ENCODE measurements at places on chromosomes 6 and 20.

- no peak for DNase-seq
Observed at GRCh38 chr6:166050559-166050958, 117.1 kb downstream of the TBXT start.

DNA sequence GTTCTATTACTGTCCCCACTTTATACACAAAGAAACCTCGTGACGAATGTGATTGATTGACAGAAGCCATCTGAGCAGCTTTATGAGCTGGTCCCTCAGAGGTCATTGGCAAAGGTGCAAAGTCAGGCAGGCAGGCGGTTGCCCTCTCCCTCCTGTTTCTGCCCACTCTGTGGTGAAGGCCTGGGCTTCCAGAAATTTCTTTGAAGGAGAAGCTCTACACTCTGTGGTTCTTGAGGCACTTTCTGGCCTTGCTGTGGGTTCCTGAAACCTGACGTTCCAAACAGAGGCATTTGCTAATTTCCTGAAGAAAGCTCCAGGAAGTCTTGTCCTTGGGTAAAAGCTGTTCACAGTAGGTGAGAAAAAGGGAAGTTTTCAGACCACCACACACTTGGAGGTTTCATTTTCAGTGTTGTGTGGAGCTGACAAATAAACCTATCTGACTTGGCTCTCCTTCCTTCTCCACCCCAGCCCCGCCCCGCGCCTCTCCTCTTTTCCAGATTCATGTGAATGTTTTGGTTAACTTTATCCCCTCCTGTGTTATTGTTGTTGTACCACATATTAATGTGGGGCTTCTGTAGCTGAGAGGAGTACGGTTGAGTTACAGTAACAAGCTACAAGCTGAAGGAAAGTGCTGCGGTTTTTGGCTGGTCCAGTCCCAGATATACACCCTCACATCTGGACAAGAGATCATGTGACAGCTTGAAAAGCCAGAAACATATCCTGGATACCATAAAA lies 274.1 kb downstream of the CLIC5 start:
- no peak for DNase-seq

GRCh38 chr6:111745186-111745585 lies 128.1 kb downstream of the FYN start:
- no peak for DNase-seq

DNA sequence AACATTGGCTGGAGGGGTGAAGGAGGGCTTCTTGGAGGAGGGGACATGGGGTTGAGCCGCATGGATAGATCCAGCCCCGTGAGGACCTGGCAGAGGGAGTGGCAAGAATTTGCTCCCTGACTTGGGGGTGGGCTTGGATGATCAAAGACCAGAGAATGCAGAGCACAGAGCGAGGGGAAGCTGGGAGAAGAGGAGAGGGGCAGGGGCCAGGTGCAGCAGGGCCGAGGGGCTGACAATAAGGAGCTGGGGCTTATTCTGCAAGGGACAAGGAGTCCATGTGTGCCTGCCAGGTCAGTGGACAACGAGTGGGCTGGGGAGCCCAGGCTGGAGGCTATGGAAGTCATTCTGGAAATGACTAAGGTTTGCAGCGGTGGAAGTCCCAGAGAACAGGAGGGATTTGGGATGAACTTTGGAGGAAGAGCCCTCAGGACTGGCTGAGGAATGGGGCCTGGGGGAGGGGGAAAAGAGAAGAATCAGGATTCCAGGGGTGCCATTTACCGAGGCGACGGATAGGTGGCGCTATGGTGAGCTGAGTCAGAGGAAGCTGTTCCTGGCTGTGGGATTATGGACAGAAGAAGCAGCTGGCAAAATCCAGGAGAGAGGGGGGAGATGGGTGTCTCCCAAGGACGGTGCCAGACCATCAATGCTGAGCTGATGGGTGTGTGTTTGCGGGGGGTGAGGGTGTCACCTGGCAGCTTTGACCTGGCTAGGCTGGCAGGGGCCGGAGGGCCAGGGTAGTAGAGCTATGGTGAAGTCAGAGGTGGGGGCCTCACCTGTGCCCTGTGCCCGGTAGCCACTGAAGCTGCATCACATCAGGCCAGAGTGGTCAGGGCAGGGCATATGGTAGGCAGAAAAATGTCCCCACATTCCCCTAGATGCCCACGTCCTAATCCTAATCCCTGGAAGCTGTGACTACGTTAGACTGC lies 7.8 kb downstream of the KCNG1 start:
- DNase-seq: no peak

DNA sequence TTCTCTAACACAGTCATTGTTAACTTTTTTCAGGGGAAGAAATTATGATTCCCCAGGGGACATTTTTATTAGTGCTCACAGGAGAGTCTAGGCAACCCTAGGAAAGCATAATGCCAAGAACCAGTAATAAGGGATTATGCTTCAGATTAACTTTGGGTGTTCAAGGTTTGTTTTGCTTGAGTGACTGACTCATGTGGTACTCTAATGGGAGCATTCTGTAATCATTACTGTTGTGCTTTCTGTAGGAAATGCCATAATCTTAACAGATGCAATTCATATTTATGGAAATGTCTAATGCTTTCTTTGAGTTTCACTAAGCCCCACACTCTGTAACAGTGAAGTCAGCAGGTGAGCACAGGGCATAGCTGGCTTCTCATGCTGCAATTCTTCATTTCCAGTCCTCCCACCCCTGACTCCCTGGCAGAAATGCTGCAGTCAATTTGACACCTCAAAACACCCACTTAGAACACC lies 263.4 kb upstream of the MAN1A1 start:
- DNase-seq: no peak

GRCh38 chr20:22403022-22403631 lies 181.2 kb downstream of the FOXA2 start:
- no peak for DNase-seq

DNA sequence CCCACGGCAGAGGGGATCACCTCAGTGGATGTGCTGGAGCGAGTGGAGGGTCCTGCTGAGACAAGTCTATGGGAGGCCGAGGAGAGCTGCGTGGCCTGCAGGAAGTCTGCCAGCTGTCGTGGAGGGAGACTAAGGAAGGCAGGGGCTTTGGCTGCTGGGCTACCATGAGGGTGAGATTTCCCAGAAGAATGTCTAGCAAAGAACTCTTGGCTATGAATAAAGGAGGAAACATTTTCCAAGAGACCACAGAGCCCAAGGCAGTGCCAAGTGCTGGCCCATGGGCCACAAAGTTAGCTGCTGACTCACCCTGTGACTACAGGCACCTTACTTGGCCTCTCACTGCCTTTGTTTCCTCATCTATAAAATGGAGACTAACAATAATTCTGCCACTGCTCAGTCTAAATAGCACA lies 73.4 kb downstream of the PRDM1 start:
- no peak for DNase-seq

GRCh38 chr20:44963325-44964215 lies 2.7 kb upstream of the STK4 start:
- no peak for DNase-seq

GRCh38 chr6:136551103-136551502 lies 881 bp upstream of the MAP7 start:
- DNase-seq: no peak

GRCh38 chr6:127956260-127956888 lies 55.5 kb upstream of the THEMIS start:
- DNase-seq: no peak

GRCh38 chr6:5278565-5279120 lies 17.3 kb downstream of the FARS2 start:
- DNase-seq: no peak

DNA sequence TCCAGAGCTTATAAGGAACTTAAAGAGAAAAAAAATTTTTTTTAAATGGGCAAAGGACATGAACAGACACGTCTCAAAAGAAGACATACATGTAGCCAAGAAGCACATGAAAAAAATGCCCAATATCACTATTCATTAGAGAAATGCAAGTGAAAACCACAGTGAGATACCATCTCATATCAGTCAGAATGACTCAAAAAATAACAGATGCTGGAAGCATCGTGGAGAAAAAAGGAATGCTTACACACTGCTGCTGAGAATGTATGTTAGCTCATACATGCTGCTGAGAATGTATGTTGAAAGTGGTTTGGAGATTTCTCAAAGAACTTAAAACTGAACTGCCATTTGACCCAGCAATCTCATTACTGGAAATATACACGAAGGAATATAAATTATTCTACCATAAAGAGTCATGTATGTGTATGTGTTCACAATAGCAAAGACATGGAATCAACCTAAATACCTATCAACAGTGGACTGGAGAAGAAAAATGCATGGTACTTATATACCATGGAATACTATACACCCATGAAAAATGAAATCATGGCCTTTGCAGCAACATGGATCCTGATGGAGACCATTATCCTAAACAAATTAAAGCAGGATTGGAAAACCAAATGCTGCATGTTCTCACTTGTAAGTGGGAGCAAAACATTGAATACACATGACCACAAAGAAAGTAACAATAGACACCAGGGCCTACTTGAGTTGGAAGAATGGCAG lies 5.2 kb downstream of the OR11A1 start:
- DNase-seq: no peak

DNA sequence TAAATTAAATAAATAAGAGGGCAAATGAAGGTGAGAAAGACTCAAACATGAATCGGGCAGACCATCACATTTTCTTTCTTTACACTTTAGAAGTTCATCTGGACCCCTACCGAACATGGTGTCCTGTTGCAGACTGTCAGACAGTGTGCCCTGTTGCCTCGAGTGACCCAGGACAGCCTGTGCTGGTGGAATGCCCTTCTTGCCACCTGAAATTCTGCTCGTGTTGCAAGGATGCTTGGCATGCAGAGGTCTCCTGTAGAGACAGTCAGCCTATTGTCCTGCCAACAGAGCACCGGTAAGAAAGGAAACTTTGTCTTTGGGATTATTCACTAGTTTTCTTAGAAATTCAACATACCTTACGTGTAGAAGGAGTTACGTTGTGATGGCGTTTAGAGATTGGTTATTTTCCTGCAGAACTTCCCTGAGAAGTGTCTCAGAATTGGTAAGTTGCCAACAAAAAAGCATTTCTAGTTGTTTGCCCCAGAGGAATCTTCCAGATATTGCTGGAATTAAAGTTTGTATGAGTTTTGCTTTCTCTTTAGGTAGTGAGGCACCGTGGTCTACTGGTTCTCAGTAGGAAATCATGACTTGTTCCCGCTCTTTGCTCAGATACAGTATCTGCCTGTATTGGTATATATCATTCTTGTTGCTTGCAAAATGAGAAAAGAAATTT lies 70.1 kb downstream of the RNF144B start:
- no peak for DNase-seq

GRCh38 chr20:13898012-13898612 lies 92.3 kb downstream of the SEL1L2 start:
- DNase-seq: no peak

DNA sequence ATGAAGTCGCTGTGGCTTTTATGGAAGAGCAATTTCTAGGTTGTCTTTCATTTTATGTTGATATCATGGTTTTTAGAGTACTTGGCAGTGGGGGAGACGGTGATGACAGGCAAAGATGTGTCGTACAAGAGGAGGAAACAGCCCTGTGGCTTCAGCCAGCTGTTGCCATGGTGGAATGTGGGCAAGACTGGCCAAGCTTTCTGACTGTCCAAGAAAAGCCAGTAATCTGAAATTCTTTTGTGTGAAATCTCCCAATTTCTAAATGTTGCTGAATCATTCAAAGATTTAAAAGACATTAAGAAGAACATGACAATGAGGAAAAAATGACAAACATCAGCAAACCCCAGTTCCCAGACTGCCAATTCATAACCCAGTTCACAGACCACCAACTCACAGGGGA lies 23.1 kb downstream of the PFDN4 start:
- no peak for DNase-seq

GRCh38 chr6:170052991-170053821 lies 237.7 kb downstream of the DLL1 start:
- no peak for DNase-seq

DNA sequence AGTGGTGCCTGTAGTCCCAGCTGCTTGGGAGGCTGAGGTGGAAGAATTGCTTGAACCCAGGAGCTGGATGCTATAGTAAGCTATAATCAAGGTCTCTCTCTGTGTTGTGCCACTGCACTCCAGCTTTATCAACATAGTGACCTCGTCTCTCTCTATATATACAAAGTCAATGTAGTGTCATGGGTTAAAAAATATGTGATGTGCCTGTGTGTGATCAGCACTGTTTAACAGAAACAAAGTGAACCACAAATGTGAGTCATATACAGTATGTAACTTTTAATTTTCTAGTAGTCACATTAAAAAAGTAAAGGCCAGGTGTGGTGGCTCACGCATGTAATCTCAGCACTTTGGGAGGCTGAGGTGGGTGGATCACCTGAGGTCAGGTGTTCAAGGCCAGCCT lies 85.3 kb upstream of the RNF24 start:
- no peak for DNase-seq

DNA sequence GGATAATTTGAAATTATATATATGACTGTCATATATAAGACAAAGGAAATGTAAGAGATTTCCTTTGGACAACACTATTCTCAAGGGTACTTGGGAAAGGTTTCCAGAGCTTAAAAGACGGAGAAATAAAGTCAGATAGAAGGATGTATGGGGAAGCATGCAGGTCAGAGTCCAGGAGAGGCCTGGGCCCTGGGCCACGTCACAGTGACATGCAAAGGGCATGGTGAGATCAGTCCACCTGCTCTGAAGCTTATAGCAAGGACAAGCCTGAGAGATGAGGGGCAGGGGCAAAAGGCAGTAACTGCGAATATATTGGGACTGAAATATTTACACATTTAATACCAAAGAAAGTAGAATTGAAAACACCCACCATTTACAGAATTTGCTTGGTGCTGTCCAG lies 24.6 kb upstream of the GMDS start:
- DNase-seq: no peak

DNA sequence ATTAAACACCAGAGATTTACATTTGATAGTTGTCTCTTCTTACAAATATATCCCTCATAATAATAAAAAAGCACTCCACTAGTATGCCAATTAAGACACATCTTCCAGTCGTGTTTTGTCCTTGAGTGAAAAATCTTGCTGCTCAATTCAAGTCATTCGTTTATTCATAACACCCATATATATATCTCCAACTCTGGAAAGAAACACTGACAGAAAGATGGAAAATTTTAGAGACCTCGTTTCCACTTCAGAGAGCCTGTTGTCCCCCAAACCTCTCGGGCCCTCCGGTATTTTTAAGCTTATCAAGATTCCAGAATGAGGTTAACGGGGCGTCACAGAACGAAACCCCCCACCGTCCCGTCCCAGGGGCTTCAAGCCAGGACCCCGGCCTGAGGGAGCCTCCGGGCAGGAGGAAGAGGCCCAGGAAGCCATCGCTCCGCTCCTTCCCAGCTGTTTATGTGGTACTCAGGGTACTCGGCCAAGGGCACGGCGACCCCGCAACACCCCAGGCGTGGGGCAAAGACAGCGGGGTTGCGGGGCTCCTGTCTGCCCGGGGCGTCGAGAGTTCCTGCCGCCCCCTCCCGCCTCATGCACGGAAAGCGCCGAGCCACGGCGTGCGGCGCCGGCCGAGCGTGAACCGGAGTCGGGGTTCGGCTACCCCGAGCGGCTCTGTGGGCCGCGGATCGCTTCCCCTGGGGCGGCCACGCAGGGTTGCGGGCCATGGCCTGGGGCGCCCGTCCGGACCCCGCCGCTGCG lies 623 bp upstream of the SNX9 start:
- no peak for DNase-seq

DNA sequence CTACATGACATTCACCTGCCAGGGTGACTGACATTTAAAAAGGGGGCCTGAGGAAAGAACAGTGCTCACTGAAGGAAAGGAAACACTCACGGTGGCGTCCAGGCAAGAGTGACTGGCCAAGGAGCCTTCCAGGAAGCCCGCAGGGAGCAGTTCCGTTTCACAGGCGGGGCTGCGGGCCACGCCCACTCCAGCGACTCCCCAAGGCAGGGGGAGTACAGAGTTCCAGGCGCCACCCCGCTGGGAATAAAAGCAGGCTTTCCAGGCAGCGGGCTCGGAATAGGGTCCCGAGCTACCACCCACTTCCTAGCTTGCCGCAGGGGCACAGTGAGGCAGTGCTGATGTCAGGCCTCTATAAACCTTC lies 34.2 kb downstream of the PKIG start:
- no peak for DNase-seq

- no peak for DNase-seq
Observed at GRCh38 chr20:52331655-52332054, 140.1 kb upstream of the ZFP64 start.
